ENCODE measurements at places on chromosomes 6 and 20.

DNA sequence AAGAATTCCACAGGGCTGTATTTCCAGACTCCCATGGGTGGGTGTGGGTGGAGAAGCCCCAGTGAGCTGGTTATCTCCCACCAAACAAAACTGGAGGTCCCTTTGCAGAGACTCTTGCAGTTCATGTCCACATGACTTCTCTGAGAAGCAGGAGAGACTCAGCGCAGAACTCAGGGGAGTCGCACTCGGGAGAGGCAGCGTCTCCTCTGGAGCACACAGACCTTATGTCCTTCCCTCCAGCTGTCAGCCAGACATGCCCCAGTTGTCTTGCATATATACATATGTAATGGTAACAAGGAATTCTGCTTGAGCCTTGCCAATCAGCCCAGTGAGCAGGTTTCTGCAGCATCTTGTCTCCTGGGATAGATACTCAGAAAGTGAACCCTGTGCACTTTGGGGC, 23.8 kb downstream of the MYT1 start:
- DNase-seq = no peak

- DNase-seq = no peak
These were observed 36.0 kb upstream of the EEF1A1 start for GRCh38 chr6:73556836-73557235.

- no peak for DNase-seq
These were observed 49.2 kb upstream of the TLDC2 start for GRCh38 chr20:36826554-36827244.

GRCh38 chr6:36755435-36756348, 58.1 kb downstream of the RAB44 start:
- DNase-seq = no peak

DNA sequence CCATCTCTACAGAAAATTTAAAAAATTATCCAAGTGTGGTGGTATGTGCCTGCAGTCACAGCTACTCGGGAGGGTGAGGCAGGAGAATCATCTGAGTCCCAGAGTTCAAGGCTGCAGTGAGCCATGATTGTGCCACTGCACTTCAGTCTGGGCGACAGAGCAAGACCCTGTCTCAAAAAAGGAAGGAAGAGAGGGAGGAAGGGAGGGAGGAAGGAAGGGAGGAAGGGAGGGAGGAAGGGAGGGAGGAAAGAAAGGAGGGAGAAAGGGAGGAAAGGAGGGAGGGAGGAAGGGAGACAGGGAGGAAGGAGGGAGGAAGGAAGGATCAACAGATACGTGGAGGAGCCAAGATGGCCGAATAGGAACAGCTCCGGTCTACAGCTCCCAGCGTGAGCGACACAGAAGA, 90.1 kb downstream of the ZNF217 start:
- no peak for DNase-seq

Data from aorta (tissue), 5 donors.